Activated T-cell treated with anti-CD3 and anti-CD28 coated beads for 48 hours (primary cell): ENCODE measurements at places on chromosomes 3 and 15.

DNA sequence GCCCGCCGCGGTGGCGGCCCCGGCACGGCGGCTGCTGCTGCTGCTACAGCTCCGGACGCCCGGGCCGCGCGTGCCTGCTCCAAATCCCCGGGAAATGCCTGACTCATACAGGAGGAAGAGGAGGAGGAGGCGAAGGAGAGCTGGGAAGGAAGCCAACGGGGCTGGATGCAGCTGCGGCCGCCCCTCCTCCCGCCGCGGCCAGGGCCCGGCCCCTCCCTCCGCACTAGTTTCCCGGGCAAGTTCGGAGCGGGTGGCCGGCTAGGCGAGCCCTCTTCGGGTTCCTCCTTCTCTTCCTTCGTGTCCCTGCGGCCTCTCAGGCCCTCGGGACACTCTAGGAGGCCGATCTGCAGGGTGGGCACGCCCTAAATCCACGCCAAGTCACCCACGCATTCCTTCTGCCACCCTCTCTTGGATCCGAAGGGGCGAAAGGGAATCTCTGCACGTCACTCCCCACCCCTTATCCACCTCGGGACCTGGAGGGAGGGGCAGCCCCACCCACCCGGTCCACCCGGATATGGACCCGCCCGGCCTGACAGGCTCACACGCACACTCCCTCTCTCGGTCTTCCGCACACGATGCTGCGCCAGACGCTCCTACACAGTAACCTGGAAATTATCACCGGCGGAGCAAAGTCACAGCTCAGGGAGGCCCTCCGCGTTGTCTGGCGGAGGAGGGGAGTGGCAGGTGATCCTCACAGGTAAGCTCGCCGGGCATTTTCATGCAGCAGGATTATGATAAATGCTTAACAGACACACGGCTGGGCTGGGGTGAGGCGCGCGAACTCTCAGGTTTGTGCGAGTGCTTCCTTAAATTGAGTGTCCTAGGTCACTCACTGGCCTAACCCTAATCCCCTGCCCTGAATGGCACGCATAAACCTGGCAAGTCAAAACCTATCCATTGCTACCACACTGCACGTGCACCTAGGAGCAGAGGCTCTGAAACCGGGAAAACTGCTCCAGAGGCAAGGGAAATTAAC, at the start of the genes OSBPL10 and ZNF860:
Gene OSBPL10, minus strand, starts transcription at position 57 of the 976 bp plus-strand sequence. CDS start 83 bp downstream, outside the sequence.
Gene ZNF860, plus strand, starts transcription at position 545 of the 976 bp plus-strand sequence. CDS start 7,330 bp downstream, outside the sequence.
- peak; percentile 32 for DNase-seq

DNA sequence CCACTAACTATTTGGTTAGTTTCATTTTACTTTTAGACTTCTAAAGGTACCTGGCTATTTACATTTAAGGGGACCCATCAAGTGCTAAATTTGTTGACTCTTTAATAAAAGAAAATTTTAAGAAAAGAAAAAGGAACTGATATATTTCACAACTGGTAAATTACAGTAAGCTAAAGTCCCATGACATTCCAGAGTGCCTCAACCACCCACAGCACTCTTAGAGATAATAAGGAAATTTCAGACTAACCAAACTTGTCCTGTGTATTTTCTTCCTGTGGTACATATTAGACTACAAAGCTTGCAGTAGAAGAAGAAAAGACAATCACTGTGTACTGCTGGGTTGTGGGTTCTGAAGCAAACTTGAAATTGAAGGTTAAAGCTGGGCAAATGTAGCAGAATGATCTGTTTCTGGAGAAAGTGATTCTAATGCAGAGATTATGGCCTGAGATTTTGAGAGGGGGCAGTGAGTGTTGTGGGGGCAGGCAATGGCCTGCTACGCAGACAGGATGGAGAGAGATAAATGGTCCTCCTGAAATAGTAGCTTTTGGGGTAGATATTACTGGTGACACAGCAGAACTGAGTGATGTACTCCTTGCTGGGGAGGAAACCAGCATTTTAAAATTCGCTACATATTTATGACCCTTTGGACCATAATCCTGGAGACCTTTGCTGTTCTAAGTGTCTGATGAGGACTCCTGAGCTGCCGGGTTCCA, 24.5 kb upstream of the MFSD1 start:
- DNase-seq: no peak

GRCh38 chr15:28936481-28936881, 50.7 kb downstream of the APBA2 start:
- DNase-seq: no peak

DNA sequence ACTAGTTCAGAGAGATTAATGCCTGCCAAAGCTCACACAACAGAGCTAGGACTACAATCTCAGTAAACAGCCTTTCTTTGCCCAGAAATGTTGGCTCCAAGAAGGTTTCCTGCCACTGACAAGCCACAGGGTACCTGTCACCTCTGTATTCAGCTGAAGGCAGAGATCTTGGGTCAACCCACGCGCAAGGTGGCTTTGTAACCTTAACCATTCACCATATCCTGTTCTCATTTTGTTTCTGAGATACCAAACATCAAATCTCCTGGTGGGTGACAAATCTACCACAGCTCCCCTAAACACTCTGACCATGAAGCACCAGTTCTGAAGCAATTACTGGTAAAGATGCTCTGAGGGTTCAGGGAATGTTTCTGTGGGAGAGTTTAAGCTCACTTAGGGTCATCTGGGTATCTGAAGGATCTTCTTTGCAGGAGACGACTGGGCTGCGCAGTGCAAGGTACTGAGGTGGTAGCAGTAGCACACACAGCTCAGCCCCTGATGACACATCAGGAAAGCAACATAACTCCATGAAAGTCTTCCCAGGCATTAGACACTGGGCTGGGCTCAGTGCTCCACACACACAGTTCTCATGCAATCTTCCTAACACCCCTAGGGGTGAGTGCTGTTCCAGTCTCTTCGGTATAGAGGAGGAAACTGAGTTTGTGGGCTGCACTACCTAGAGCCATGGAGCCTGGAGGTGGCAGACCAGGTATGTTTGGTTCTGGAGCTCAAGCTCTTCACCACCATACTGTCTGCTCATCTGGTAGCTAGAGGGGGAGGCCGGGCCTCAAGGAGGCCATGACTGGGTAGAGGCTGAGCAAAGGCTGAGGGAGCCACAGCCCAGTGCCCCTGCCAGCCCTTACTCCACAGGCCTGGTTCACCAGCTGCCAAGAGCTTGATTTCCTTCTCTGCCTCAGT, 7.7 kb downstream of the CXCR6 start:
- DNase-seq: peak; percentile 51

GRCh38 chr3:76930712-76931111, 109.2 kb upstream of the ROBO2 start:
- no peak for DNase-seq

DNA sequence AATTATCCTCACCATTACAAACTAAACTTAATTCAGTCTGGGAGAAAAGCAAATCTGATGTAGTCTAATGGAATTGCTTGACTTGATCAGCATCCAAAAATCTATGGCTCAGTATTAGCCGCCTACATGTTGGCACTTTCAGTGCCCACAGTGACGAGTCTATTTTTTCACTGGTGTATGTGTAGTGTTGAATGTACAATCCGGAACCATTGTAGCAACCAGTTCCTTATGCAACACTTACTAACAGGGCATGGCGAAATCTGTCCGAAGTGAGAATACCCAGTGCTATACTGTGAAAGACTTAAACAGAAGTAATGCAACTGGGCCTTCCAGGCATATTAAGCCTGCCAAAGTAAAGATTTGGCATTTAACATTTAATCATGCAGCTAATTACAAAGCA, 18.6 kb downstream of the LRRN1 start:
- DNase-seq: no peak

- peak; percentile 0 for DNase-seq
Observed at GRCh38 chr15:34650177-34650576, 66.7 kb upstream of the GOLGA8B start.

- DNase-seq: no peak
Observed at GRCh38 chr3:108287146-108287545, 9.2 kb upstream of the HHLA2 start.

GRCh38 chr3:152243301-152243711, 25.4 kb upstream of the MBNL1 start:
- DNase-seq: no peak

DNA sequence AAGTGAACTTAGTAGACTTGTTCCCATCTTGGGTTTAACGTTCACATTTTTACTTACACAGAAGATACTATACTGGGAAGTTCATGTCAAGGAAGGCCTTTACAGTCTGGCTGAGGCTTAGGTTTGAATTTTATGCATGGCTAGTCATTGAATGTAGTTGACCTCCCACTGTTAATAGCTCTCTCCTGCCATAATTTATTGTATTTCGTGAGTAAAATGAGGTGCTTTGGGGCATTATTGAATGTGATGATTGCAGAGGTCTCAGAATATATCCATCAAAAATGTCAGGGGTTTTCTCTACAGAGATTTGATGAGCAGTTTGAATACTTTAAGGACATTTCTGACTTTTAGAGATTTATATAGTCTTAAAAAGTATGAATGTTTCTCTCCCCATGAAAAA, 356.6 kb upstream of the GRM7 start:
- no peak for DNase-seq
